ENCODE measurements at places on chromosomes 7 and 10.

DNA sequence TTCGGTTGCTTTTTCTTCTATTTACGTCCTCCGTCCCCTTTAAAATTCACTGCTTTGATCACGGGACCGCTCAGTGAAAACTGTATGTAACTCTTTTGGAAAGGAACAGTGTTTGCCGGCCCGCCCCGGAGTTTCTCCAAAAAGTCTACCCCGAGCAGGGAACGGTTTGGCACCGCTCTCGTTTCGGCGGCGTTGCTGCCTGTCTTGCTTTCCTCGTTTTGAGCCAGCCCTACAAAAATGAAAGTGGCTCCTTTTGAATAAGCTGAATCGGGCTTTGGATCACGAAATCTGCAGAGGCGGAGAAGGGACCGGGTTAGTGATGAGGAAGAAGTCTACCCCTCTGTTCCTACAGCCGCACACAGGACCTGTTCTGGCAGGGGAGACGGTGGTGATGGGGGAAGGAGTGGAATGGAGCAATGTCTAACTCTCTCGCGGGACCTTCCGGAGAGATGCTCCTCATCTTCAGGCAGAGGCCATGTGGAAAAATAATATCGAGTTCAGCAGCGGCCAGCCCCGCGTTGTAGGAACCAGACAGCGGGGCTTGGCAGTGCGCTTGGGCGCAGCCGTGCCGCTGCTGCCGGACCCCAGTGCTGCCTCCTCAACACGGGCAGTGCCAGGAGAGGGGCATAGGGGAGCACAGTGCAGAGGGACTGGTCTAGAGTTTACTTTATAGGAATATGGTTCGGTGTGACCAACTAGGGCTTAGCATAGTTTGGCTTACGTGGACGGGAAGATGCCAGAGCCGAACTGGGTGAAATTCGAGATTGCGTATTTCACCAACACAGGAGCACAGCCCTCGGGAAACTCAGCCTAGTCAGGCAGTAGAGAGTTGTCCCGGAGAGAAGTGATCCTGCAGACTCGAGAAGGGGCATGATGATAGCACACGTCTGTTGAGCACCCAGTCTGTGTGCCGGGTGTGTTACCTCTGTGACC lies 1.4 kb downstream of the HTRA1 start:
- no peak for DNase-seq

GRCh38 chr10:93378997-93379730 lies 103.0 kb downstream of the MYOF start:
- peak; percentile 29 for DNase-seq

GRCh38 chr10:91123261-91123660 lies 97.2 kb upstream of the PCGF5 start:
- no peak for DNase-seq

DNA sequence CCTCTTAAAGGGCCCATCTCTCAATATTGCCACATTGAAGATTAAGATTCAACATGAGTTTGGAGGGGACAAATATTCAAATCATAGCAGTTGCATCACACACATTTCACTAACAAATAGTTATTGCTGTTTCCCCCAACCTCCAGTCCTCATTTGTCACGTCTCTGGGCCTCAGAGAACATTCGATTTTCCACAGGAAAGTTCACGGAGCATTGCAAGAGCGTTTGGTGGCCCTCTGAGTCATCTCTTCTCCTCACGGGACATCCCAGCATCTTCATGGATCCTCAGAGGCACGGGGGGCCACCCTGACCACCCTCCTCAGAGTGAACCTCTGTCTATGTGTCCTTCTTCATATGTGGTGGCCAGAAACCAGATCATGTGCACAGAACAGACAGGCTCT lies 50.3 kb upstream of the CHST15 start:
- no peak for DNase-seq

DNA sequence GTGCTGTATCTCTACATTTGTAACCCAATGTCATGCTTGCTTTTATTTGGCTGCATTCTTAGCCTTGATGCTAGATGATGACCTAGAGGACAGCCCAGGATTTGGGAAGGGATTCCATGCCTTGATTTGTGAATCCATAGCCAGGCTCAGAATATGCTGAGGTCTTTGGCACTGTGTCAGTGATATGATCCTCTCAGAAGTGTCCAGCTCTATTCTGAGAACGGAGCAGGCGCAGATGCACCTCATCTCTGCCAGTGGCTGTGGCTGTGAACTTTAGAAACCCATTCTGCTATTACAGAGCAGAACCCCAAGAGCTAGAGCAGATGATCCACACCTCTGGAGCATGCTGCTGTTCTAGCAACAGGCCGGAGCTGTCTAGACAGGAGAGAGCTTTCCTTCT lies 212.8 kb downstream of the TRIL start:
- no peak for DNase-seq

GRCh38 chr7:106895246-106895864 lies 30.3 kb downstream of the PIK3CG start:
- peak; percentile 11 for DNase-seq

DNA sequence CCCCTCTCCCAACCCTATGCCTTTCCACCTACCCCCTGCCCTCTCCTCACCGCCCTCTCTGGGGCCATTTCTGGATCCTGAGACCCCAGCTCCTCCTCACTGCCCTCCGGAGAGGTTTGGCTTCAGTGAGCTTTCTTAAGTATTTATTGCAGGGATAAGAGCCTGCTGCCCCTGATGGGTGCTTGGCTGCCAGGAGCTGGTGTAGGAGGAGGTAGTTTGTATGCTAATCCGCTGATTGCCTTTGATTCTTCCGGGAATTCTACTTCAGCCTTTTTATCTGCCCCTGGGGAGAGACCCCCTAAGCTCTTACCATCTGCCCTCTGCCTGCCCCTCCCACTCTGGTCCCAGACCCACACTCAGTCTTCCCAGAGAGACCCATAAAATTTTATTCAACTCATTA lies 263.5 kb upstream of the PODXL start:
- no peak for DNase-seq

- no peak for DNase-seq
Measured at GRCh38 chr7:31058122-31058521, 6.0 kb downstream of the ADCYAP1R1 start.

DNA sequence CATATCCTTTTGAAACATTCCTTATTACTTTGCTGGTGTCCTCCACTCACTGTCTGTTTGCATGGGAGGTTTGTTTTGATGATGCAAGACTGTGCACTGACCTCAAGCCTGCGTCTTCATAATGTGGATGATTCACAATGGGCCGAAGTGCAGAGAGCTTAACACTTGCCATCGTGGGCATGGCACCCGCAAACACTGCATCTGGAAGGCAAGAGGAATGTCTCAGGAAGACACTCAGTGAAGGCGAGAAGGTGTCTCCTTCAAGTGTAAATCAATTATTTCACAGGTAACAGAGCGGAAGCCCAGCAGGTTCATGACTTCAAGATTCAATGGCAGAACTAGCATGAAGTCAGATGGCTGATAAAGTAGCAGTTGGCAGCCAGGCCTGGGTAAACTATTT lies 98.1 kb downstream of the DPY19L1 start:
- DNase-seq = no peak

DNA sequence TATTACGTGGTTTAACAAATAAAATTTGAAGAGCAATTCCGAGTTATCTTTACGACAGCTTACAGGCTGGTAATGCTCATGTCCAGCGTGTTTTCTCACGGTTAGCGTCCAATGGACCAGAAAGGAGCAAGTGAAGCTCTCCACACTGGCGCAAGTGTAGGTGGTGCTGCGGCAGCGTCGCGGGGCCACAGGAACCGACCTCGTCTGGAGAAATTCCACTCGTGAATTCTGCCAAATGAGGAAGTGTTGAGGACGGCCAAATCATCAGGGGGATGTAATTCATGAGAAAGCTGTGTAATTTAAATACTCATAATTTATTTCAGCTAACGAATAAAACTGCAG lies 350 bp upstream of the ZNF37A start:
- DNase-seq = no peak

DNA sequence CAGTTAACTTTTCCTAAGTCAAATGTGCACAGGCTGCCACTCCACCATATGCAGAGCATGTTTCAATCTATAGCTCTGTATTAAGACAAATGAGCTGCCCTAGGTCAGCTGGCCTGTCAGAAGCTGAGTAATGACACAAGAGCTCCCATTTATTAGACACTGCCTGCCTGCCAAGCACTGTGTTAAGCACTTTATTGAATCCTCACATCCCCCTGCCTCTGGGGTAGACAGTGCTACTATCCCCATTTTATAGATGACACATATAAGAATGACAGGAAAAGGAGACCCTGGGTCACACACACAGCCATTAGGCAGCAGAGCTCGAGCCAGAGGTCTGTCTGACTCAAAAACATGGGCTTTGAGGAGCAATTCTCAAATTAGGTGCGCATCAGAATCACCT lies 179.8 kb upstream of the PDE1C start:
- no peak for DNase-seq

DNA sequence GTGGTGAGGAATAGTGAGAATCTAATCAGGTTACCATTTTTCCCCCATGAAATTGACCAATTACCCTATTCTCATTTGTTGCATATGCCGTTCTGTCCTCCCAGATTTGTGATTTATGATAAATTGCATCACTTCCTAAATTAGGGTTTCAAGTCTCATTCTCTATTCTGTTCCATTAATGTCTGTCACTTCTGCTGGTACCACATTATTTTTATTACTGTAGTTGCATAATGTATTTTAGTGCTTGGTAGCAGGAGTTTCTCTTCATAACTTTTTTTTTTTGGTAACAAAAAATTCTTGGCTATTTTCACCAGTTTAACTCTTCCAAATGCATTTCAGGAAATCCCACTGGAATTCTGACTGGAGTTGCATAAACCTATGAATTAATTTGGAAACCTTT lies 44.0 kb upstream of the FAM133B start:
- DNase-seq = no peak

- DNase-seq = no peak
Measured at GRCh38 chr10:33382216-33382600, 47.7 kb upstream of the NRP1 start.

DNA sequence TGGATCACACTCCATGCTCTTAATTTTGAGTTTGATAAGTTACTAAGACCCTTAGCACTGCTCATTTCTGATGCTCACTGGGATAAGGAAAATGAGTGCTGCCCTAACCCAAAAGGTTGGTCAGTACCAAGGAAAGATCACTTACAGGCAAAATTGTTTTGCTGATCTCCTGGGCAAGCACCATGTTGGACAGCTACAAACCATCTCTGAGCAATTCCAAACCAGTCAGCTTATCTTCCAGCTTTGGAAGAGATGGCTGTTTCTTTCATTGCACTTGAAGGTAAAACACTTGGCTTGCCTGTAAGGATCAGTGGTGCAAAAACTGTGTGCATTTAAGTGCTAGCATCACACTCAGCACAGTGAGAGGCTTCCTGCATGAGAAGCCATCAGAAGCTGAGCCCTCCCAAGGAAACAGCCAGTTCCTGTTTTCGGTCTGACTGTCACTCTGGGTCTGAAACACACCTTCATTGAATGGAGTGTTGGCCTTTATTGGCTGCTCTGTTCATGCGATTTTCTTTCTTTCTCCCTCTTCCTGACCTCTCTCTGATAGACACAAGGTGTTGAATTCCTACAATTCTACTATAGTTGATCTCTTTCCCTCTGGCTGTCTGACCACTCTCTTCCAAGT lies 126.4 kb upstream of the GHITM start:
- DNase-seq = no peak

GRCh38 chr7:100107125-100107737 lies 5.8 kb downstream of the AP4M1 start:
- DNase-seq = no peak

- DNase-seq = no peak
Measured at GRCh38 chr7:147452816-147453215, 1137.8 kb upstream of the C7orf33 start.

- DNase-seq = no peak
Measured at GRCh38 chr7:132497098-132497497, 79.2 kb downstream of the PLXNA4 start.

GRCh38 chr10:90777621-90778020 lies 80.2 kb downstream of the HTR7 start:
- no peak for DNase-seq

- peak; percentile 53 for DNase-seq
Measured at GRCh38 chr10:29734962-29735627, 100.3 kb upstream of the SVIL start.

- DNase-seq = no peak
Measured at GRCh38 chr7:18145160-18145559, 117.5 kb upstream of the PRPS1L1 start.

GRCh38 chr10:95605163-95605562 lies 44.0 kb upstream of the SORBS1 start:
- no peak for DNase-seq

- DNase-seq = no peak
Measured at GRCh38 chr7:104156842-104157277, 51.0 kb downstream of the ORC5 start.

DNA sequence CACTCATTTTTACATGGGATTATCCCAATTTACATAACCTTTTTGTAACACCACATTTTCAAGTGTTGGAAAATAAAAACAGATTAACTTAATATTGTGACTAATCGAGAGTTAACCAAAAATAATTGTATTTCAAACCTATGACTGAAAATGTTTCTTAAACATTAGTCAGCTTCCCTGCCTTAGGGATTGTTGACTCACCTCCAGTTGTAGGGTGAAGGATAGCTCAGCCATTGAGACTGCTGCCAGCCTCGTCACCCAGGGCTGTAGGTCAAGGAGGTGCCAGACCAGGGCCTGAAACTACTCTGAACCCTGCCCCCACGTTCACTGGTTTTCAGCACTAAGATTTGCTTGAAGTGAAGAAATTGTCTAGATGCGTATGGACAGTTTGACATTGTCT lies 351.2 kb downstream of the GFRA1 start:
- no peak for DNase-seq

GRCh38 chr7:15491361-15491760 lies 70.5 kb downstream of the AGMO start:
- no peak for DNase-seq

DNA sequence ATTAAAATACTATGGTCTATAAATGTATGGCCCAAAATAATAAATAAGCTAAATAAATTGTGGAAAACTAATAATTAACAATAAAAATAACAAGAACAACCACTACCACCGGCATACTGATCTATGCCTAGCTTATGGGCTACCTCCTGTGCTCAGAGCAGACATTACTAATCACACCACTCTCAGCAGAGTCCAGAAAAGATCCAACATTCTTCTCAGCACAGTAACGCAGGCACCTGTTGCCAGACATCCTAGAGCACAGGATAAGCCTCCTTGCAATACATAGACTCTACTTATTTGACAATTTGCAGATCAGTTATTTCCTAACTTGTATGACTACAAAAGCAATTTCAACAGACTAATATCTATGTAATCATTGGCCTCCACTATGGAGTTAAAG lies 137.1 kb upstream of the NEBL start:
- no peak for DNase-seq

DNA sequence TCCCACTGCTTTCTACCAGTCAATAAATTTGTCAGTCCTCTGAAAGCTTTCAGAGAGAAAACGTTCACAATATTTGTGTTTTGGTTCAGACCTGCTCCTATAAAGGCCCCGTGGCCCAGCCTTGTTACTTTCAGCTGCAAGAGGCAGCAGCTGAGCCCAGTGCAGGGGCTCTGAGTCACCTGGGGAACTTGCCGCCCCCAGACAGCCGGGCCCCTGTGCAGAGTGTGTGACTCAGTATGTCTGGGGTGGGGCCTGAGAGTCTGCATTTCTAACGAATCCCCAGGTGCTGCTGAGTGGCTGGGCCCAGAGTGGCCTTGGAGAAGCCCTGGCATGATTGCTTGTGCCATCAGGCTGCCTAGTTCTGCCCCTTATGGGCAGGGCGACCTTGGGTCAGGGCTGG lies 303.5 kb downstream of the PAXIP1 start:
- DNase-seq = peak; percentile 17

GRCh38 chr7:95723583-95724180 lies 48.7 kb upstream of the DYNC1I1 start:
- DNase-seq = no peak

GRCh38 chr10:122206471-122207065 lies 64.5 kb upstream of the BTBD16 start:
- DNase-seq = no peak

Measured in activated T-cell treated with anti-CD3 and anti-CD28 coated beads for 48 hours (primary cell).